ENCODE measurements at places on chromosomes 12 and 14. TPM values are rescaled to one million over a fixed set of nuclear protein-coding genes. Genes with fewer than 3 reads are reported as not detected.

- no peak overlapping the region for H3K27ac ChIP-seq
- no peaks in the 10 kb centered on the region for H3K27me3 ChIP-seq
- no peak for DNase-seq
- H3K4me1 ChIP-seq: peaks cover 7% of the 10 kb centered on the region
- H3K4me3 ChIP-seq: no peak overlapping the region
- H3K36me3 ChIP-seq: peaks cover 4% of the 10 kb centered on the region
Measured at GRCh38 chr14:44945264-44945663, 16.5 kb downstream of the KLHL28 start.

The PLCZ1 gene
- total RNA-seq: not detected

The OR10A7 gene
- not detected for total RNA-seq

- no peaks in the 10 kb centered on the region for H3K4me1 ChIP-seq
- H3K27ac ChIP-seq: no peak overlapping the region
- H3K27me3 ChIP-seq: no peaks in the 10 kb centered on the region
- no peak for DNase-seq
- no peak overlapping the region for H3K4me3 ChIP-seq
Measured at GRCh38 chr14:31096255-31096654, 70.1 kb upstream of the STRN3 start.

DNA sequence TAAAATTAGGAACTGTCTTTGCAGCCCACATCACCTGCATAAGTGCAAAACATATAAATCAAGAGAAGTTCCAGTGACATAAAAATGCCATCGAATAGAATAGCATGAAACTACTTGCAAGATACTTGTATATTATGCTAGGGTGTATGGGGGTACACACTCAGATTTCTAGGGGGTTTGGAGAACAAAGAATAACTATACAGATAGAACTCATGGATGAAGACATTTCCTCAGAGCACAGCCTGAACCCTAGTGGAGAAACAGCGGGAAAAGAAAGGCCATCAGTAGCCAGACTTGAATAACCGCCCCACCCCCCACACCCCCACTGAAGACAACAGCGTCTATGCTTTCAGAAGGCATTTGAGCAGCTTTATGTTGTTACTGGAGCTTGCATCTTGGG is 425.8 kb downstream of the NPAS3 start:
- no peaks in the 10 kb centered on the region for H3K27me3 ChIP-seq
- no peak overlapping the region for H3K27ac ChIP-seq
- no peak for DNase-seq
- no peaks in the 10 kb centered on the region for H3K36me3 ChIP-seq
- H3K4me3 ChIP-seq: no peak overlapping the region

- H3K4me3 ChIP-seq: peak within 1 kb of the TSS; percentile 11
- H3K27me3 ChIP-seq: no peaks in the 10 kb centered on the region
- H3K27ac ChIP-seq: peak within 1 kb of the TSS; percentile 63
Measured at GRCh38 chr12:116559162-116559935, at the start of gene MAP1LC3B2. MAP1LC3B2 (plus strand) TSS chr12:116559381; CDS start chr12:116575943, 16,562 bp downstream.

Measured in T-cell (primary cell).